Stimulated activated CD4-positive, alpha-beta T cell treated with anti-CD3 and anti-CD28 coated beads, Interleukin-2, amount 100 ng/mL, for 24 hours (primary cell): ENCODE measurements at places on chromosomes 16 and 17.
A peak's percentile ranks its signal among the peaks of the same experiment; 100 is the strongest.

- no peak for DNase-seq
These were observed 36.2 kb upstream of the IRF8 start for GRCh38 chr16:85862476-85863383.

- DNase-seq, result no peak
These were observed 19.5 kb upstream of the SCNN1B start for GRCh38 chr16:23282568-23282967.

DNA sequence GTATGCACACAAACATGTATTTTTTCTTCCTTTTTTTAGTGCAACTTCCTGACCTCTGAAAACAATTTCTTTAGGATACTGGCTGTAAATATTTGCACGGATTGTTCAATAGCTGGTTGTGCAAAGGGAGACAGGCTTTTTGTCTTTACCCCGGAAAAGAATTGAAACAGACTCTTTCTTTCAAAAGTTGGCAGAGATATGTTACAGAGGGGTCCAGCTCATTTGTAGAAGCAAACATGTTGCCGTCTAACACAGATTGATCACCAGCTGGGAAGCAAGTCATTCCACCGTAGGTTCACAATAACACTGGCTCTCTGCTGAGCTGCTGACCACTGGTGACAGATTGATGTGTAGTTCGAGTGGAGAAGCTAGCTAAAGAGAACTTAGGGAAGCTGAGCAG, 130.9 kb downstream of the STX8 start:
- no peak for DNase-seq

GRCh38 chr16:85579923-85580580, 33.1 kb upstream of the GSE1 start:
- DNase-seq, result no peak

DNA sequence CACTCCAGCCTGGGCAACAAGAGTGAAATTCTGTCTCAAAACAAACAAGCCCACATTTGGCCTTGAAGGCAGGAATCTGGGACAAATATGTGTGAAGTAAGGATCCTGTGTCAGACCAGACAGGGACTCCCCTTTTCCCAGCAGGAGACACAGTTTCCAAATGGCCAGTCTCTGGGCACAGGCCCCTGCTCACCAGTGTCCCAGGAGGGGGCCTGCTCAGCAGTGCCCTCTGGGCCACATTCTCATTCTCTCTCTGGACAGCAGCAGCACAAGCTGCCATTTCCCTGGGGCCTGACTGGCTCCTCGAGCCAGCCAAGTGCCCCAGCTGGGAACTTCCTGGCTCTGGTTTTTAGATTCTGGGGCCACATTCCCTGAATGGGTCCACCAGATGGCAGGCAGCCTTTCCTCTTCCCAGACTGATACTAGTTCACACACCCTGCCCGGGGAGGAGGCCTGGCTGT, 11.7 kb upstream of the MNT start:
- no peak for DNase-seq

GRCh38 chr17:76599694-76600460, 14.2 kb upstream of the ST6GALNAC2 start:
- no peak for DNase-seq

DNA sequence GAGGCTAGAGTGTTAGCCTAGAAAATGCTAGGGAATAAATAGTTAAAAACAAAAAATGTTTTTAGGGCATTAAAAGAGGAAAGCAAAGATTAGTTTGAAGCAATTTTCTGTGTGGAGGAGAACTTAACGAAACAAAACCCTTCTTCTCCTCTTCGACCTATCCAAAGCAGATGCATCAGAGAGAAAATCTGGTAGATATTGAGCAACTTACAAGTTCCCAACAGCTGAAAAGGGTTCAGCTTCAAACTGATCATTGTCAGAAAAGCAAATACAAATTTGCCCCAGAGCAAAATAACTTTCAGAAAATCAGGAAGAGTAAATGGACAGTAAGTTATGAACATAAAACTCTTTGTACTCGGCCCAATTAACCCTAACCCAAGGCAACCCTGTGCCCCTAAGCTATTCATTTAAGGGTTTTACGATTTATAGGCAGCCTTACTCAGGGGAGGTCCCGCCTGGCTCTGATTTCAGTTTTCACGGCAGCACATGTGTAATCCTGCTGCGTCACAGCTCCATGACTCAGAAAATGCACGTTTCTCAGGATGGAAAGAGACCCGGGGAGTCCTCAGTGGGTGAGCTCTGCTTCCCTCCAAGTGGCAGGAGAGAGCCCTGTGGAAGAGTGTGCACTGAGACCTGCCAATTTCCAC, 405.7 kb upstream of the SALL1 start:
- DNase-seq, result no peak

GRCh38 chr16:68396481-68396880, 51.8 kb downstream of the SMPD3 start:
- peak; percentile 60 for DNase-seq

- no peak for DNase-seq
These were observed 2.5 kb downstream of the GUCY2D start for GRCh38 chr17:8004899-8005298.

DNA sequence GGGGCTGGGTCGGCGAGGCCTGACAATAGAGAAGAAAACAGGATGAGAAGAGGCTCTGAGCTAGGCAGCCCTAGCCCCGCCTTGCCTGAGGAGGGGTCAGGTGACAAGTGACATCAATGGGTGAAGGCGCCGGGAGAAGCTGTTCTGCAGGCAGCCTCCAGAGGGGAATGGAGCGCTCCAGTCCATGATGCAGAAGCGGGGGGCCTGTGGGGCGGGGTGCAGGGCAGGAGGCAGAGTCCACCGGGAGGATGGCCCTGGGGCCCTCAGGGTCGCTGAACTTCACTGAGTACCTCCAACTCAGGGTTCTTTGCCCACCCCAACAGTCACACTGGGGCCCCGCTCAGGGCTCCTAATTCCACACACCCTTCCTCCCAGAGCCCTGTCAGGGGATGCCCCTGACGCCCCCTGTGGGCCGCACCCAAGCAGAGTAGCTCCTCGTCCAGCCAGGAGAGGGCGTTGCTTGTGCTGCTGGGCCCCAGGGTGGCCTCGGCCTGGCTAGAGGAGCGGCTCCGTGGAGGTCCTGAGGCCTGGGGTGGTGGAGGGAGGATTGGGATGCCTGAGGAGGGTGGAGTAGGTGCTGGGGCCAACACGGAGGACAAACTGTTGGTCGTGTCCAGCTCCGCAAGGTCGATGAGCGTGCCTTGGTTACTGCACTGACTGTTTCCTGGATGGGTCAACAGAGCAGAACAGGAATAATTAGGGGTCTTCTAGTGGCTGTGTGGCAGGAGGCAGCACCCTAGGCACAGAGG, 20.8 kb downstream of the GGA3 start:
- peak; percentile 61 for DNase-seq

- no peak for DNase-seq
These were observed 2.2 kb upstream of the NUTF2 start for GRCh38 chr16:67844497-67844896.

DNA sequence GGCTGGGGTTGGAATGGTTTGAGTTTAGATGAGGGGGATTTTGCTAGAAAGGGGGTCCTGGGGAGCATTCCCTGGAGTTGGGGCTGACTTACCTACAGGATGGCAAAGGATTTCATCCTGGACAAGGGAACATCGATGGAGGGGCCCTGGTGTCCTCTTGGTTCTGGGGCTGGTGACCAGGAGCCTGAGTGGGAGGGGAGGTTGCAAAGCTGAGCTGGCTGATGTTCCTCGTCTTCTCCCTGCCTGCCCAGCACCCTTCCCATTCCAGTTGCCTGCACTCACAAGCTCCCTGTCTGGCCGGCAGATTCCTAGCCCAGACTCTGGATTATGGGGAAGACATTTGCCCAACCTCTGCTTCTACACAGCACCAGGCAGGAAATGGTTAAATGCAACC, 37.2 kb downstream of the ITGAE start:
- DNase-seq, result no peak

DNA sequence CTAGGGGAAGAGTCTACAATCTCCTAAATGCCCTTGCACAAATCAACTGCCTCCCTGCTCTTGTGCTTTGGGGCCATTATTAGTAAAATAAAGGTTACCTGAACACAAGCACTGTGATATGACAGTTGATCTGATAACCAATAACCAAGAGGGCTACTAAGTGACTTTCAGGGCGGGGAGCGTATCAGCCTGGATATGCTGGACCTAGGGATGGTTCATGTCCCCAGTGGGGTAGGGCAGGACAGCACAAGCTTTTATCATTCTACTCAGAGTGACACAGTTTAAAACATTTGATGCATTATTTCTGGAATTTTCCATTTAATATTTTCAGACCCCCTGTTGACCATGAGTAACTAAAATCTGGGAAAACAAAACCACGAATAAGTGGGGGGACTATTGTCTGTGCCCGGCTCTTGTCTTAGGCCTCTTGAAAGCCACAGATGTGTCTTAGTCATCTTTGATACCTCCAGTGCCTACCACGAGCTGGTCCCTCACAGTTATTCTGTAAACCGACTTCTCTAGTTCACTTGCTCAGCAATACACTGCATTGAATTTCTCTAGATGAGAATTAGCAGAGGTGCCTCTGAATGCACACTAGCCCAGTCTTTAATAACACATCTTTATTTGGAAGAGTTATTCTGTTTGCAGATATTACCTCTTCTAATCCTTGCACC, 94.6 kb upstream of the DHX40 start:
- no peak for DNase-seq

GRCh38 chr16:76955629-76956028, 235.4 kb upstream of the MON1B start:
- DNase-seq, result no peak

DNA sequence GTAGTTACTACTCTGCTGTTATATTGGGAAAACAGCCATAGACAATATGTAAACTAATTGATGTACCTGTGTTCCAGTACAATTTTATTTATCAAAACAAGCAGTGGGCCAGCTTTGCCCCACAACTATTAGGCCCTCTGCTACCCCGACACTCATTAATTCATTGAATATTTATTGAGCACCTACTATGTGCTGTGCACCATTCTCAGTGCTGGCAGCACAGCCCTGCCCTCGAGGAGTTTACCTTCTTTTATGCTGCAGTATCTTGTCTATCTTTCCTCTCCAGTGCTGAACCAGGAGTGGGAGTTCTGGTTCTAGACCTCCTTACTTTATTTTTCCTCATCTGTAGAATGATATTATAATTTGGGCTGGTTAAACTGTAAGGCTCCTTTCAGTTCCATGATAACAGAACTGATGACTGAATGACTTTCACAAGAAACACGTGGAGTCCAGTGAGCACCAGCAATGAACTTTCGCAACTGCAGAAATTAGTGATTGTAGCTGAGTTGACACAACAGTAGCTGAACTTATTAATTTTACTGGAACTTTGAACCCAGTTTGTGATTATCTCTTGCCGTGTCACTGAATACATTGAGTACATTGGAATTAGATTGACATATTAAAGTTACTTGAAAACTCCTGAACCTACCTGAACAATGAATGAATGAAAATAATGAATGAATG, 2.4 kb downstream of the GOSR2 start:
- no peak for DNase-seq

GRCh38 chr17:47834756-47835155, 3.3 kb downstream of the LRRC46 start:
- DNase-seq, result no peak

DNA sequence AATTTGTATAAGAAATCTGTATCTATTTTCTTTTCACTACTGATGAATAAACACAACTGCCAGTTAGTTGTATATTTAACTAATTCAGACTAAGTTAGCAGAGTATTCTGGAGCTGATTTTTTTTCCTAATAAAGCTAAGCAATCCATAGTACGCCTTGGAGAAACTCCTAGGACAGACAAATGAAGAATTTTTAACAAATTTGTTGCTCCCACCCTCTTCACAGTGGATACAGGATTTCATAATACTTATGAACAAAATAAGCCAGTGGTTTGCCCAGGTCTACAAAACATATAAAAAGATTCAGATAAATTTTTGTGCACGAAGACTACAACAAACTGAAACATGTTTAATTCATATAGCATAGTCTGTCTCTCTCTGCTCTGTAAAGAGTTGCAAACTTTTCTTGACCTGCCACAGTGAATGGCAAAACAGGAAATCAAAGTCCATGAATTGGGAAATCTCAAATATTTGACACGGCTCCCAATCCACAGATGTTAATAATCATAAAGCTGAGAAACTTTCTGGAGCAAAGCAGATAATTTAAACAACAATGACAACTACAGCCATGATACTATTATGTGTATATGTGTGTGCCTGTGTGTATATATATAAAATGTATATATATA, 594 bp upstream of the ABCA6 start:
- no peak for DNase-seq

DNA sequence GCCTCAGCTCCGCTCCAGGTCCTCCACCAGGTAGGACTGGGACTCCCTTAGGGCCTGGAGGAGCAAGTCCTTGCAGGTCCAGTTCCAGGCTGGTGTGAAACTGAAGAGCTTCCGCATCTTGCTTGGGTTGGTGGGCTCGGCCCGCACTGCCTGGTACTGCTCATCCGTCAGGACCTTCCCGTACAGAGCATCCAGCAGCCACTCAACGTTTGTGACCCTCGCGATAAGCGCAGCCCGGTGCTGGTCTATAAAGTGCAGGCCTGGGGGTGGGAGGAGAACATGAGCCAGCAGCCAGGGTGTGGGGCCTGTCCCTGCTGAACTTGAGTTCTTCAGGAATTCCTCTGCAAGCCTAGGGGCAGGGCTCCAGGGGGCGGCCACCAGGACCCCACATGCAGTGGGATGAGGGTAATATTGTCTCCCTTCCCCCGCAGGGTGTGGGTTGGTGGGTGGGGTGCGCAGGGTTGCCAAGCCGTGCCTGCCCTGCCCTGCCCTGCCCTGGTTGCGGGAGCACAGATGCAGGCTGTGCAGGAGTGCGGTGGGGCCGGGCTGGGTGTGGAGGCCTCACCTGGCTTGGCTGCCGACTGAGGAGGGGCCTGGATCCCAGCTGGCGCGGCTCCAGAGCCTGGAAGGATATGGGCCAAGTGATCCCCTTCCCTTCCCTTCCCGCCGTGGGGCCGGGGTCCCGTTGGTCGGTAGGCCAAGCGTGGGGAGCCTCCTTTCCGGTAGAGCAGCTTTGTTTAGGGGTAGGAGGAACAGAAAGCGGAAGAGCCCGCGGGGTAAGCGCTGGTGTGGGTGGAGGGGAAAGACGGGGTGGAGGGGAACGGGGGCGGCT, 762 bp downstream of the PYCARD start:
- DNase-seq, result peak; percentile 42

DNA sequence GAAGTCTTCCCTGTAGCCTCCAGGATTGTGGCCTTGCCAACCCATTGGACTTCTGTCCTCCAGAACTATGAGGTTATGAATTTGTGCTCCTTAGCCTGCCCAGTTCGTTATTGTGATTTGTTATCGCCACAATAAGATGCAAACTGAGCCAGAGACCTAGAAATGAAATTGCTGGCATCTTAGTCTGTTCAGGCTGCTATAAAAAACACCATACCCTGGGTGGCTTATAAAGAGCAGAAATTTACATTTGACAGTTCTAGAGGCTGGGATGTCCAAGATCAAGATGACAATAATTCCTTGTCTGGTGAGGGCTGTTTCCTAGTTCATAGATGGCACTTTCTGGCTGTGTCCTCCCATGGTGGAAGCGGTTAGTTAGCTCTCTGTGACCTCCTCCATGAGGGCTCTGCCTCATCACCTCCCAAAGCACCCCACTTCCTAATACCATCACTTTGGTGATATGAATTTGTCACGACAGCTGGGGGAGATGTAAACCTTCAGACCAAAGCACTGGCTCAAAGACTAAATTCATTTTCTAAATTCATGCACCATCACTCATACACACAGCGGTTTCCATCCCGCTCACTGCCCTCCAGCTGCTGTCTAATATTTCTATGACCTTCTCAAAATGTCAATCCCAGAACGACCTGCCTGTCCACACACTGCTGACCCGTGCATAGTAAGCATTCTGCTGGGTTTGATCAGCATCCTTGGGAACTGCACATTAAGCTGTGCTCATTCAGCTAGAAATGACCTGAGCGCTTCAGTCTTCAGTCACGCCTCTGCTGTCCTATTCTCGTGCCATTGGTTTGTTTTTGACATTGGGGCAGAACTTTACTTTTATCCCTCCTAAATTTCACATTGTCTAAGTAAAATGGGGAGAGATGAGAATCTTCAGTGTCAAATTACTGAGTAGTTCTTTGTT, 36.6 kb downstream of the GINS3 start:
- DNase-seq, result no peak
